ENCODE measurements at places on chromosomes 7 and 10.
A peak's percentile ranks its signal among the peaks of the same experiment; 100 is the strongest.

DNA sequence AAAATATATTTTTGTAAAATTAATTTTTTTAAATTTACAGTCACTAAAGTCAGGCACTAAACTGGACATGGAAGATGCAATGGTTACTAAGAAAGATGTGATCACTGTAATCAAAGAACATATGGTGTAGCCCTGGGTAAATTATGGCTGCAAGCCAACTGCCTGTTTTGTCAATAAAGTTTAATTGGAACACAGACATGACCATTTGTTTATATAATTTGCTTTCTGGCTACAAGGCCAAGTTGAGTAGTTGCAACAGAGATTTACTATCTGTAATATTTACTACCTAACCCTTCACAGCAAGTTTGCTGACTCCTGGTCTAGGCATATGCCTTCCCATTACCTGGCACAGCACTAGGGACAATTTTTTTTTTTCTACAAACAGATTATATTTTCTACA lies 448.9 kb downstream of the ADRA2A start:
- no peaks in the 10 kb centered on the region for H3K36me3 ChIP-seq
- H3K27ac ChIP-seq, result no peak overlapping the region
- no peak overlapping the region for H3K4me3 ChIP-seq
- no peaks in the 10 kb centered on the region for H3K27me3 ChIP-seq

DNA sequence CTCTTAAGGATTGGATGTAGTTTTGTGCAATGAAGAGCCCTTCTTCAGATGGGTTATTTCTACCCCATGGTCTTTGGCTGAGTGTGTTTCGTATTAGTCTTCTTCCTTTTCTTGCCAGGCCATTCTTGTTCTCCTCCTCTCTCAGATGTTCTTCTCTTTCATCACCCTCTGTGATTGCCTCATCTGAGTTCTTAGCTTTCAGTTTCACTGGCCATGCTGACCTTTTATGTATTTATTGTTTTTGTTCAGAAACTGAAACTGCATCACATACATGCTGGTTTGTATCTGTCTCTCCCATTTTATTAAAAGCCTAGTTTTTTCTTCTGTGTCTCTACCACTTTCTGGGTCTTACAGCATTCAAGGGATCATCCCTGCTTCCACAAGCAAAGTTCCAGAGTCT lies 21.7 kb upstream of the PCGF5 start:
- H3K27ac ChIP-seq, result no peak overlapping the region
- no peak for DNase-seq
- H3K4me1 ChIP-seq, result no peaks in the 10 kb centered on the region
- no peaks in the 10 kb centered on the region for H3K27me3 ChIP-seq

GRCh38 chr7:93736668-93737369 lies 153.7 kb downstream of the TFPI2 start:
- DNase-seq, result no peak
- no peaks in the 10 kb centered on the region for H3K4me1 ChIP-seq
- H3K27ac ChIP-seq, result no peak overlapping the region
- no peaks in the 10 kb centered on the region for H3K27me3 ChIP-seq
- H3K36me3 ChIP-seq, result no peaks in the 10 kb centered on the region

DNA sequence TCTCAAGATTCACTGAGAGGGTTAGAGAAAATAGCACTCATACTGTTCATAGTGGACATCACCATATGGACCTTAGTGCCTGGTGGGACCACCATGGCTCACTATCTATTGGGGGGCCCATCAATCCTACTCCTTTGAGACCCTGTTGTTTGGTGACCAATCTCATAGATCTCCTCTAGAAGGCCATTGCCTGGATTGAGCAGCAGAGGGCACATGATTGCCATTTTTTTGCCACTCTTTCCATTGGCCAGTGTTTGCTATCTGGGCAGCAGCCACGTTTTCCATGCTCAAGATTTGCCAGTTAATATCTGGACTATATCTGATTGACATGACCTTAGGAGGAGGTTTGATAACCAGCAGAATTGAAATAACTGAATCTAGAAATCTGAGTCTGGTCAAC lies 244.5 kb downstream of the ITGB1 start:
- H3K27ac ChIP-seq, result no peak overlapping the region
- H3K4me3 ChIP-seq, result no peak overlapping the region
- H3K36me3 ChIP-seq, result no peaks in the 10 kb centered on the region

GRCh38 chr7:122674502-122674901 lies 24.4 kb downstream of the RNF133 start:
- no peaks in the 10 kb centered on the region for H3K4me1 ChIP-seq
- no peak overlapping the region for H3K4me3 ChIP-seq
- H3K27me3 ChIP-seq, result no peaks in the 10 kb centered on the region
- no peaks in the 10 kb centered on the region for H3K36me3 ChIP-seq
- no peak overlapping the region for H3K27ac ChIP-seq
- no peak for DNase-seq

GRCh38 chr10:30819341-30820181 lies 190.0 kb upstream of the LYZL2 start:
- DNase-seq, result no peak
- H3K36me3 ChIP-seq, result no peaks in the 10 kb centered on the region
- no peak overlapping the region for H3K27ac ChIP-seq
- no peaks in the 10 kb centered on the region for H3K27me3 ChIP-seq
- H3K4me3 ChIP-seq, result no peak overlapping the region

DNA sequence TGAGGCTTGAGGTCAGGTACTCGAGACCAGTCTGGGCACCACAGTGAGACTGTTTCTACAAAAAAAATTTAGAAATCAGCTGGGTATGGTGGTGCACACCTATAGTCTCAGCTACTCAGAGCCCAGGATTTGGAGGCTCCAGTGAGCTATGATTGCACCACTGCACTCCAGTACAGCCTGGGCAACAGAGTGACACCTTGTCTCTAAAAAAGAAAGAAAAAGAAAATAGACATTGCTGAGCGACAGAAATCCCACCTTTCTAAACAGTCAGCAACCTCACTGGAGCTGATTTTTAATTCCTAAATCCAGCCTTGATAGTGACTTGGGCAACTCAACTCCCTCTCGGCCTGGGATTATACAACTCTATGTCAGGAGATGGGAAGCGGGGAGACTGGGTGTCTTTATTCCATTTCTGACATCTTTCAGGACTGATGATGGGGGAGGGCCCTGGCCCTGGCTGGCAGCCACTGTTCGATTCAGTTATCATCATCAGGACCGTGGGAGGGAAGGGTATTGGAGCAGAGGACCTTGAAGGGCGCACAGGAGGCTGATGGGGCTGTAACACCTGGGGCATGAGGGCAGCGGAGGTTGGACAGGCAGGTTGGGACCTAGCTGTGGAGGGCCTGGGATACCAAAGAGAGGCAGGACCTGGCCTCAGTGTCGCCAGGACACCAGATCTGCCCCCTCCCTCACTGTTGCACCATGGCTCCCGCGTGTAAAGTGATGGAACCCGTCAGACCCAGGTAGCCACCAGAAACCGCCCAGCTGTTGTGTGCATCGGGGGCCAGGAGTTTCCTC lies 14.7 kb downstream of the HSPB1 start:
- no peaks in the 10 kb centered on the region for H3K27me3 ChIP-seq
- DNase-seq, result no peak
- peak overlapping the region; percentile 76 for H3K4me3 ChIP-seq
- peaks cover 29% of the 10 kb centered on the region for H3K4me1 ChIP-seq

- no peak overlapping the region for H3K4me3 ChIP-seq
- H3K27ac ChIP-seq, result no peak overlapping the region
- no peaks in the 10 kb centered on the region for H3K27me3 ChIP-seq
- H3K4me1 ChIP-seq, result no peaks in the 10 kb centered on the region
Observed at GRCh38 chr7:27116962-27117886, 13.3 kb downstream of the HOXA4 start.

- H3K36me3 ChIP-seq, result no peaks in the 10 kb centered on the region
- no peaks in the 10 kb centered on the region for H3K4me1 ChIP-seq
- H3K27ac ChIP-seq, result no peak overlapping the region
- no peak overlapping the region for H3K4me3 ChIP-seq
- no peaks in the 10 kb centered on the region for H3K27me3 ChIP-seq
Observed at GRCh38 chr10:84007482-84007881, 131.8 kb upstream of the GHITM start.

DNA sequence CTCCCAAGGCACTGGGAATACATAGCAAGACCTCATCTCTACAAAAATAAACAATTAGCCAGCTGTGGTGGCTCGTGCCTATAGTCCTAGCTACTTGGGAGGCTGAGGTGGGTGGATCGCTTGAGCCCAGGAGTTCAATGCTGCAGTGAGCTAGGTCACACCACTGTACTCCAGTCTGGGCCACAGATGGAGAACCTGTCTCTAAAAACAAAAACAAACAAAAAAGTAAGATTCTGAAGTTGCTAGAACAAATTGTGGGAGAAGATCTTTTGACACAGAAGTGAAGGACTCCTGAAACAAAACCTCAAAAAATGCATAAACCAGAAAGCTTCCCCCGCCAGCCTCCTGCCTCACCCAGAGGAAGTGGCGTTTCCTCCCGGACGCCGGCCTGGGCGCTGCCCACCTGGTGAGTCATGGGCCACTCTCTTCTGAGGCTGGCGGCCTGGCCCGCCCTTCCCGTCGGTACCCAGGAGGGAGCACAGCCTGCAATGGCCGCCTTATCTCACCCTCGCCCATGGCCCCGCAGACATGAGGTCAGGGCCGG lies 25.4 kb upstream of the ELN start:
- no peaks in the 10 kb centered on the region for H3K36me3 ChIP-seq
- H3K4me3 ChIP-seq, result no peak overlapping the region
- no peak for DNase-seq
- H3K27me3 ChIP-seq, result no peaks in the 10 kb centered on the region
- H3K4me1 ChIP-seq, result no peaks in the 10 kb centered on the region
- no peak overlapping the region for H3K27ac ChIP-seq

- H3K36me3 ChIP-seq, result no peaks in the 10 kb centered on the region
- no peaks in the 10 kb centered on the region for H3K4me1 ChIP-seq
- DNase-seq, result peak; percentile 45
Observed at GRCh38 chr10:130737621-130738020, 573.9 kb downstream of the TCERG1L start.

GRCh38 chr10:33704214-33704830 lies 369.9 kb upstream of the NRP1 start:
- H3K4me1 ChIP-seq, result no peaks in the 10 kb centered on the region
- DNase-seq, result no peak
- no peak overlapping the region for H3K27ac ChIP-seq
- H3K36me3 ChIP-seq, result no peaks in the 10 kb centered on the region
- no peak overlapping the region for H3K4me3 ChIP-seq
- no peaks in the 10 kb centered on the region for H3K27me3 ChIP-seq

DNA sequence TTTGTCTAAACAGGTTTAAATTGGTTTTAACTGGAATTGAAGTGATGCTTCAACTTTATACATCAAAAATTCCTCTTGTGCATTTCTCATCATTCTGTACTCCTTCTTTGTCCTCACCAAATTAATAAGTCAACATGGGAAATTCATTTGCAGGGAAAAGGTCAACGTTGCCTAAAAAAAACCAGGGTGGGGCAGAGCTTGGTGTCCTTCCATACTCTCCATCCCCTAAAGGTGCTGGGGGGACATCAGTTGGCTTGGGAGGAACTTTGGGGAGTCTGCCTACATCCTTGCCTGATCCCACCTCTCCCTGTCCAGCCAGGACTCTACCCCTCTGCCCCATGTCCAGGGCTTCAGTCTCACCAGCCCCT lies 34.1 kb upstream of the SLC26A3 start:
- DNase-seq, result no peak
- H3K36me3 ChIP-seq, result no peaks in the 10 kb centered on the region
- no peak overlapping the region for H3K4me3 ChIP-seq
- H3K4me1 ChIP-seq, result no peaks in the 10 kb centered on the region

GRCh38 chr10:88707429-88708155 lies 1.5 kb downstream of the LIPK start:
- no peaks in the 10 kb centered on the region for H3K27me3 ChIP-seq
- H3K4me3 ChIP-seq, result no peak overlapping the region
- no peaks in the 10 kb centered on the region for H3K36me3 ChIP-seq

GRCh38 chr10:77970869-77971803 lies 44.6 kb upstream of the DLG5 start:
- no peak overlapping the region for H3K4me3 ChIP-seq
- H3K27ac ChIP-seq, result no peak overlapping the region
- no peak for DNase-seq
- H3K36me3 ChIP-seq, result no peaks in the 10 kb centered on the region
- no peaks in the 10 kb centered on the region for H3K4me1 ChIP-seq
- H3K27me3 ChIP-seq, result no peaks in the 10 kb centered on the region

DNA sequence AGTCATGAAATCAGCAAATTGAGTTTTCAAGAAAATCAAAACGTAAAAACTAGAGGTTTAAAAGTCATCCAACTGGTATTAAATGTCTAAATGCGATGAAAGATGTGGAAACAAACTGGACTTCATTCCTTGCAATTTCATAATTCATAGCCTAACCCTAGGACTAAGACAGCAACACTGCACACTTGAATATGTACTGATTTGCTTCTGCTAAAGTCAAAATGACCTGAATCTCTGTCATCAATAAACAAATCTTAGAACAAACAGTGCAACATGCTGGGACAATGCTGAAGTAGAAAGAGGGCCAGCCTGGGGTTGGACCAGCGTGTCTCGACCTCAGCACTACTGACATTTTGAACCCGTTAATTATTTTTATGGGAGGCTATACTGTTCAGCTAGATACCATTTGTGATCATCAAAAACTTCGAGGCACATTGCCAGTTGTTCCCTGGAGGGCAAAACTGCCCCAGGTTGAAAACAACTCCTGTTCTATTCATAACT lies 47.1 kb downstream of the MYOF start:
- H3K27me3 ChIP-seq, result no peaks in the 10 kb centered on the region
- no peaks in the 10 kb centered on the region for H3K36me3 ChIP-seq
- no peak overlapping the region for H3K4me3 ChIP-seq
- DNase-seq, result no peak
- no peak overlapping the region for H3K27ac ChIP-seq

DNA sequence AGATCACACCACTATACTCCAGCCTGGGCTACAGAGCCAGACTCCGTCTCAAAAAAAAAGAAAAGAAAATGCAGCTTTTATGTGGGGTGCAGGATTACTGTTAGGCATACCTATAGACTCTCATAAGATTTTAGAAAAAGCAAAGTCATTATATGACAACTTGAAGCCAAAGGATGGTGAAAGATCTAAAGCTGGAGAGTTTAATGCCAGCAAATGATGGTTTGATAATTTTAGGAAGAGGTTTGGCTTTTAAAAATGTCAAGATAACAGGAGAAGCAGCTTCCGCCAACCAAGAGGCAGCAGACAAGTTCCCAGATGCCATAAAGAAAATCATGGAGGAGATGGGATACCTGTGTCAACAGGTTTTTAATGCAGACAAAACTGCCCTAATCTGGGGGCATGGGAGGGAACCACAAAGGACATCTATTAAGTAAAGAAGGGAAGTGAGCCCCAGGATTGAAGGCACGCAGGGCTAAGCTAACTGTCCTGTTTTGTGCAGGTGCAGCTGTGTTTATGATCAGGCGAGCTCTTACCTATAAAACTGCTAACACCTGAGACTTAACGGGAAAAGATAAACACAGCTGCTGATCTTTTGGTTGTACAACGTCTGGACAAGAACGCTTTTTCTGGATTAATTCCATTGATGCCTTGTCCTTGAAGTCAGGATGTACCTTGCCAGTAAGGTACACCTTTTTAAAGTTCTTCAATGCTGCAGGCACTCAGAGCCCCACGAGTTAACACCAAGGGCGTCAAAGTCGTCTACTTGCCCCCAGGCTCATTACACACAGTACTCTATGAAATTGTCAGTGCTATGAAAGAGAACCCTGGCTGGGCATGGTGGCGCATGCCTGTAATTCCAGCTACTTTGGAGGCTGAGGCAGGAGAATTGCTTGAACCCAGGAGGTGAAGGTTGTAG lies 10.5 kb upstream of the ANKRD61 start:
- H3K27me3 ChIP-seq, result no peaks in the 10 kb centered on the region
- peaks cover 9% of the 10 kb centered on the region for H3K4me1 ChIP-seq
- no peak overlapping the region for H3K4me3 ChIP-seq
